Uterus (tissue), 4 donors: ENCODE measurements at places on chromosomes 2 and 18. TPM values are rescaled to one million over a fixed set of nuclear protein-coding genes. Genes with fewer than 3 reads are reported as not detected.

DNA sequence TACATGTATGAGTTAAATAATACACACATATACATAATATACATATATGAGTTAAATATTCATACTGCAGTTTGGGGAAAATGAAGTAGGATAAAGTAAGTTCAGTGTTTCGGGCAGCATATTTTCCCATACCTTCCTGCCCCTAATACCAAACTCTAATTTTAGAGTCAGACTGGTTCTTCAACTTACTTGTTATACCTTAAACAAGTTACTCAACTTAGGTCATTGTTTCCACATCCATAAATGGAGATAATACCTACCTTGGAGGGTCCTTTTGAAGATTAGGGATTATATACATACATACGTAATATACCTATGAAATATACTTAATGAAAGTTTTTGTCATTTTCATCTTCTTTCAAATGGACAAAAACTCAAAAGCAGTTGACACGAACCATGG is 8.4 kb downstream of the MEMO1 start:
- DNase-seq: no peak

DNA sequence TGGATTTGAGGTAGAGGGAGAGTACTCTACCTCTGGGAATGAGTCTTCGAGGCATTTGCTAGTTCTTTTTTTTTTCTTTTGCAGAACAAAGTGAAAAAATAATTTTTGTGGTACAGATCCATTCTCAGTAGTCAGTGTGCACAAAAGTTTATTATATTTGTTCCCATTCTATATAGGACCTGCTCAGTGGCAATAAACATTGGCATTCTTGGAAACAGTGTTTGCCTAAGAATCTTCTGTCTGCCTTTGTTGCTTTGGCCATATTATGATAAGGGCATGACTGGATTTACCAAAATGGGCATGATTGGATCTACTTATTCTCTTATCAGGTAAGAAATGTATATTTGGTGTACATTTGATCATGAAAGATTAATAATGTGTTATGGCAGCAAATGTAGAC is 583.3 kb downstream of the PLCL1 start:
- no peak for DNase-seq

DNA sequence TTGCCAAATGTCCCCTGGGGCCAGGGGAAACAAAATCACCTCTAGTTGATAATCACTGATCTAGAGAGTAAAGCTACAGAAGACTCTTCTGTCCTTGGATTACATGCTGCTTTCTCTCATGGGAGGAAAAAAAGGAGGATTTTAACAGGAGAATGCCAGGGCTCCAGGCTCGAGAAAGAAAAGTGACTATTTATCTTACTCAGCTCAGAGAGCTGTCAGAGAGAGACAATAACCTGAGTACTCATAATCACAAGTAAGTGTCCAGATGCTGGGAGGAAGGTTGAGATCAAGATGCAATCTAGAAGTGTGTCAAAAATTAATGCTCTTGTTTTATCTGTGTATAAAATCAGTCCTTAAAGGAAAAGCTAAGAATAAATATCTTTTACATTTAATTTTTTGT is 133.3 kb downstream of the PTRHD1 start:
- DNase-seq: no peak

GRCh38 chr18:10127729-10128128 is 213.9 kb downstream of the VAPA start:
- DNase-seq: no peak

GRCh38 chr2:18219676-18220075 is 340.8 kb downstream of the RDH14 start:
- DNase-seq: no peak

DNA sequence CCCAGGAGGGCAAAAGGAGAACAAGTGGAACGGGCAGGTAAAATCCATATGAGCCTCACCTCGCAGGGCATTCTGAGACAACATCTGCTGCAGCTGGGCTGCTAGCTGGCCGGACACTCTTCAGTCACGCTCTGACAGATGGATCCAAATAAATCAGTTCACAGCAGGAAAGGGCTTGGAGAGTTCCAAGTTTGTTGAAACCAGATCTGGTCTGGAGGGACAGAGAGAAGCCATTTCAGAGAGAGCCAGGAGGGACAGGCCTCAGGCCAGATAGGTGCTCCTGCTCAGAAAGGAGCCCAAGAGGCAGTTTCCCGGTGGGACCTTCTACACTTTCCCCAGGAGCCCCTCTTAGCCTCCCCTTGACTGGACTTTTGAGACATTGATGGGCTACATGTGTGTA is 28.2 kb upstream of the TNP1 start:
- no peak for DNase-seq

GRCh38 chr2:164771897-164772296 is 69.7 kb downstream of the COBLL1 start:
- DNase-seq: no peak

ERICH2 gene
- not detected for total RNA-seq

MRPL30 gene
- 27.5 TPM for total RNA-seq

STPG4 gene
- total RNA-seq: not detected

ANKRD30B gene
- total RNA-seq: not detected

ZNF892 gene
- total RNA-seq: 3.6 TPM

GULP1 gene
- 87.9 TPM for total RNA-seq
